ENCODE measurements at places on chromosomes 6 and 20.

DNA sequence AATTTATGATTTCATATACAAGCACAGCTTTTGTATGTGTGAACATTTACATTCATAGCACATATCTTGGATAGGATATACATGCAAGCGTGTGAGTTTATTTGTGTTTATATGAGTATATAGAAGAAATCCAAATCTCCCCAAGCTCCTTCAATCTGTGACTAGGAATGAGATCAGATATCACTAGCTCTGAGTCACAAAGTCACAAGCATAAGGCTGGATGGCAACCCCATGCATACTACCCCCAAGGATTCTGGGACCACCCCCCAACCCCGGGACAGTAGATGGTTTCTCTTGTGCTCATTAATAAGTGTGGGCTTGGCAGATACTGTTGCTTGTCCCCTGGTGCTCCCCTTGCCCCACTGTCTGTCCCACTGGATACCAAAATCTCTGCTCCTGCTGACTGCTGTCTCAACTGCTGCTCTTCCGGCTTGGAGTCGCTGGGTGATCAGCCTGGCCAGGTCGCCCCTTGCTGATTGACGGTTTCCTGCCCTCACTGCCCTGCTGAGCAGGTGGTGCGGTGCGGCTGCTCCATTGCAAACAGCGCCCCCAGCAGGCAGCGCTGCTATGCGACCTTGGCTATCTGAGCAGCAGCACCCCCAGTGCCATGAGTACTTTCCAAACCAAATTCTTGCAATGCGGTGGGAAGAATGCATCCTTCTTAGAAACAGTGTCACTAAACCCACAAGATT is 279.4 kb downstream of the CD83 start:
- DNase-seq, result no peak

GRCh38 chr6:83008626-83009025 is 57.0 kb downstream of the UBE3D start:
- no peak for DNase-seq

- DNase-seq, result no peak
Measured at GRCh38 chr6:111591901-111592461, 13.7 kb downstream of the TRAF3IP2 start.

DNA sequence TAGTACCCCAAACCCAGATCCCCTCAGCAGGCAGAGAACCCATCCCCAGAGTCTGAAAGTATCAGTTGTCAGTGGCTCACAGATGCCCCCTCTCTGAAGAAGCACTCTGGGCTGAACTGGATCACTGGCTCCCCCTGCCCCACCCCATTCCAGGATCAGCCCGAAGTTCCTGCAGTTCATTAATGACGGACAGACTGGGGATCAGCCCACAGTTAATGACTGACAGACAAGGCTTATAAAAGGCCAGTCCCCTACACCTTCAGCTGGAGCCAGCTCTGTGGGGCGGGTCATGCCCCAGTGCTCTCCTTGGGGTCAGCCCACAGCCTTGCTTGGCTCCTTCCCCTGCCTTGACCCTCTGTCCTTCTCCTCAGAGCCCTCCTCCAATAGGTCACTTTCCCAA is 21.7 kb downstream of the KIAA1755 start:
- no peak for DNase-seq

DNA sequence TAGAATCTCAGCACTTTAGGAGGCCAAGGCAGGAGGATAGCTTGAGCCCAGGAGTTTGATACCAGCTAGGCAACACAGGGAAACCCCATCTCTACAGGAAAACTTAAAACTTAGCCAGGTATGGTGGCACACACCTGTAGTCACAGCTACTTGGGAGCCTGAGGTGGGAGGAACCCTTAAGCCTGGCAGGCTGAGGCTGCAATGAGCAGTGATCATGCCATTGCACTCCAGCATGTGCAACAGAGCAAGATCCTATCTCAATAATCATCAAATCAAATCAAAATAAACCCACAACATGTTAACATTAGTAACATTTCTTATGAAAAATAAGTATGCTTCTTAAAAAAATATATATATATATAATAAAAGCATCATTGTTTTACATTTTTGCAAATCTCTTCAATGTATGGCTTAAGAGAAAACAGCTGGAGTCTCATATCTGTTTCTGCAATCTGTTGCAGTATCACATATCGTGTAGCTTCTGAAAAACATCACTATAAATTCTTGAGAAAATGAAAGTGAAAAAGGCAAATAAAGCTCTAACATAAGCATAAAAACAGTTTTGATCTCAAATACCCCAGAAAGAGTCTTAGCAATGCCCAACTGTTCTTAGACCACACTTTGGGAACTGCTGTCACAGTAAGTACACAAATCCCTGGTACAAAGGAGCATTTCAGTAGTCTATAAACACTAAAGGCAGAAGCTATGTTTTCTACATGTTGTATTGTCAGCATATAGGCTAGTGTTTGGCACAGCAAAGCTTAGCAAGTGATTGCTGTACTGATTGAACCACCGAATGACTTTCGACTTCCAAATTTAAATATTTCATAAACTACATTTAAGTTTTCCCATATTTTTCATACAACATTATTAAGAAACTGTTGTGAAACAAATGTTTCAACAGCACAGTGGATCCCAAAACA is 8.0 kb downstream of the MMUT start:
- no peak for DNase-seq
